ENCODE measurements at places on chromosomes 6 and 20.

DNA sequence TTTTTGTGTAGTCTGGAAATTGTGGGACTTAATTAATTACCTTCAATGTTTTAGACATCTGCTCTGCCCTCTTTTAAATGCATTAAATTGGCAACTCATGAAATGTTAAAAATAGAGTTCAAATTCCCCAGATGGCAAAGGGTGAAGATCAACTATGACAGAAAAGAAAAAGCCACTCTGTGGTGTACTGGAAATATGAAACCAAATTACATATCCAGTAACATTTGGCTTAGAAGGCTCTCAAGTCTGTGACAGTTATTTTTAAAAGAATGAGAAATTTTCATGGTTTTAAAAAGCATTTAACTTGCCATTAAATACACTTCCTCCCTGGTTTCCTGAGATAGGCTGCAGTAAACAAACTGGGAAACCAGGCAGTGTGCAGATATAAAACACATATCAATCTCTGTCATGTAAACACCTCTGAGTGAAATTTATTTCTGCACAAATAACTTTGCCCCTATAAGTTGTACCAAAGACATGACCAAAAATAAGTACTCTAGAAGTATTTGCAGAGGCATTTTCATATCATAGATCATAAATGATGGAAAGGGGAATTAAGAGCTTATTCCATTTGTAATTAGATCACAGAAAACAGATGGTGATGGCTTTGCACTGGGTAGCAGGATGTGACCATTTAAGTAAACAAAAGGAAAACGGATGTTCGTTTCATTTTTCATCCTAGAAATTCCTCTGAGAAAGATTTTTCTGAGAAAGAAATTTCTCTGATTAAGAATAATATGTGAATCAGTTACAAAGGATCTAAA, 360.1 kb downstream of the SAMD5 start:
- no peak for DNase-seq

GRCh38 chr6:128456510-128457230, 63.7 kb downstream of the PTPRK start:
- DNase-seq = no peak

DNA sequence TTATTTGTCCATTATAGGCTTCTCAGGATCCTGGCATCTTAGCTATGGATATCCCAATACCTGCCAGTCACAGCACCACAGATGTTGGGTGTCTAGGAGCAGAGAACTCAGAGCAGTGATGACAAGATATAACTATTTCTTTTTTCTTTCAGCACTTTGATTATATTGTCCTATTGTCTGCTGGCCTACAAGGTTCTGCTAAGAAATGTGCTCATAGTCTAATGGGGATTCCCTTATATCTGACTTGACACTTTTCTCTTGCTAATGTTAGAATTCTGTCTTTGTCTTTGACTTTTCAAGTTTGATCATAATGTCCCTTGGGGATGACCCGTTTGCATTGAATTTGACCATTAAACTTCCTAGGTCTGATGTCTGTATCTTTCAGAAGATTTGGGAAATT, 270.4 kb downstream of the OGFRL1 start:
- no peak for DNase-seq

- DNase-seq = no peak
Observed at GRCh38 chr6:78810698-78811097, 56.7 kb upstream of the IRAK1BP1 start.

DNA sequence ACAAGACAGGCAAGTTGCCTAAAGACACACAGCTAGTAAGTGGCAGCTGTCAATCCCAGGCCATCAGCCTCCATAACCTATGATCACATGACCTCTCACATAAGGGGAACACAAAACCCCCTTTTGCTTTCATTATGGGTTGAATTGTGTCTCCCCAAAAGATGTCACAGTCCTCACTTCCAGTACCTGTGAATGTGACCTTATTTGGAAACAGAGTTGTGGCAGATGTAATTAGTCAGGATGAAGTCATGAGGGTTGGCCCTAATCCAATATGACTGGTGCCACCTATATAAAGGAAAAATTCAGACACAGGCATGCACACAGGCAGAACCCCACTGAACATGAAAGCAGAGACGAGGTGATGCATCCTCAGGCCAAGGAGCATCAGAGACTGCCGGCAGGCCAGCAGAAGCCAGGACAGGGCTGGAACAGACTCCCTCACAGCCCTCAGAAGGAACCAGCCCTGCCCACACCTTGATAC, 33.6 kb downstream of the GFOD1 start:
- no peak for DNase-seq

DNA sequence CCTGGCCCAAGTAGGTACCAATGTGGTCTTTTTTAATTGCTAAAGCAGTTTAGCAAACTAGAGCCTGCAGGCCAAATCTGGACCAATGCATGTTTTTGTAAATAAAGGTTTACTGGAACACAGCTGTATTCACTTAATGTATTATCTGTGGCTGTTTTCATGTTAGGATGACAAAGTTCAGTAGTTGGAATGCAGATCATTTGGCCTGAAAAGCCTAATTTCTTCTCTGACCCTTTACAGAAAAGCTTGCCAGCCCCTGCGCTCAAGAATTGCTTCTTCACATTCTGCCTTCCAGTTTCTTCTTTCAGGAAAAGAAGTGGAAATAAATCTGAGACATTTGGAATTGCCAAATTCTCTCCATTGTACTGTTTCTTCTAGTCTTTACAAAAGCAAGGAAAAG, 90.0 kb upstream of the MC3R start:
- no peak for DNase-seq

Measured in brain pericyte (primary cell).